ENCODE measurements at places on chromosomes 3 and 15.

DNA sequence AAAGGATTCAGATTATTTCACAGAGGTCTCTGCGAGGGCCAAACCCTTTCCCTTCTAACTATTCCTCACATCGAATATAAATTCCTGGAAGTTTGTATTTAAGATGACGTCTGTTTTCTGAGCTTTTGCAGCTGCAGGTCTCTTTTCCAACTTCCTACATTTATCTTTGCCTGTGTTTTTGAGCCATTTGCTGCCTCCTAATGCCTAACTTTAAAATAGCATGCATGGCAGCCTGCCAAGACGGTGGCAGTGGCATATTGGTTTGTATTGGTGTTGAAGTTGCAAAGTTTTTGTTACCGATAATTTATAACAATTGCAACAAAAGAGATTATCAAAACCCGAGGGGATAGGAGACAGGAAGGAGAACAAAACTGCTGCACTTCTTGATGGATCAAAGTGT, 187.1 kb upstream of the DNAJC19 start:
- peak; percentile 60 for DNase-seq

DNA sequence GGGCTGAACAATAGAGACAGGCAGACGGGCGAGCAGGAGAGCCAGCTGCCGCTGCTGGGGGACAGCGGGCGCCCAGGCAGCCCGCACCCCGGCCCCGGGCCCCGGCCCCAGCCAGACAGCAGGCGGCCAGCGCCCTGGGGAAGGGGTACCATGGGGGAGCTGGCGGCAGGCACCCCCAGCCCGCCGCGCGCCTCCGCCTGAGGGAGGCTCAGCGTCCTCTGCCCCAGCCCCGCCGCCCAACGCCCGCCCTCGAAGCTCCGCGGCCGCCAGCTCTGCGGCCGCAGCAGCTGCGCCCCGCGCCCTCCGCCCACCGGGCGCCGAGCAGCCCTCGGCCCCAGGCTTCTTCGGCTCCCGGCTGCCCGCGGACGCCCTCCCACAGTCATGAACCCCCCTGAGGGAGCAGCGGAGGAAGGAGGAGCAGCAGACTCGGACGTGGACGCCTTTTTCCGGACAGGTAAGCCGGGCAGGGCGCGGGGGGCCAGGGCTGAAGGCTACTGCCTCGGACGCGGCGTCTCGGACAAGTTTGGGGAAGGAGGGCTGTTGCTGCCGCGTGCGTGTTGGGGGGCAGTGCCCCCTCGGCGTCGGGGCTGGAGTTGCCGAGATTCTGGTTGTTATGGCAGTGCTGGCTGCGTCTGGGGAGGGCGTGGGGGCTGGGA, 41.6 kb upstream of the ROPN1 start:
- DNase-seq, result no peak

DNA sequence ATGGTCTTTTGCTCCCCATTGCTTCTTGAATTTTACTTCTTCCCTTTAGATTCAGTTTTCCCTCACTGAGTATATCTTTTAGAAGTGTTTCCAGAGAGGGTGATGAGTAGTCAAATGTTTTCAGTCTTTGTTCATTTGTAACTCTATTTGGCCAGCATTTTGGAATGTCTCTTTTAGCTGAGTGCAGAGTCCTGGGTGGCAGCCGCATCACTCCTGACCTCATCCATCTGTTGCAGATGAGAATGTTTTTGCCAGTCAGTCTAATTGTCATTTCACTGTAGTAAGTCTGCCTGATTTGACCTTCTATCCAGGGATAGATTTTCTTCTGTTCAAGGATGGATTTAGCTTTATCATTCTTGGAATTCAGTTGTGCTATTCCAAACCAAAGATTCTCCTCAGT, 7.3 kb downstream of the SRPRB start:
- no peak for DNase-seq

- no peak for DNase-seq
These were observed 258.2 kb downstream of the ADAMTS17 start for GRCh38 chr15:100083572-100083971.

DNA sequence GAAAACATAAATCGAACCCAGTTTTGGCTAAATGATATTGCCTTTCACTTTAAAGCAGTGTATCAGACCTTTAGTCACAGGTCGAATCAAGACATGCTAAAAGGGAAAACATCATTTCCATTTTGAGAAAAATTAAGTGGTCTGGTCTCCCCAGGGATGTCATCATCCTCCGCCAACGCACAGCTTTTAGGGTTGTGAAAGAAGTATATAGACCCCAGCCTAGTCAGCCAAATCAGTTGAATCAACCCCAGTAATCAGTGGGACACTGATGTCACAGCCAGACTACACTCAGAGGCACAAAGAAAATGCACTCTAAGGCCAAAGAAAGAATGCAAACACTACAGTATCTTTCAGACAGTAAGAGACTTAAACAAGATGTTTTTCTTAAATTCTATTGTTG, 187.4 kb downstream of the ZIC4 start:
- DNase-seq, result no peak

- no peak for DNase-seq
These were observed 130.1 kb downstream of the TAFA4 start for GRCh38 chr3:68802111-68802870.

GRCh38 chr3:72848703-72849081, 447 bp upstream of the SHQ1 start:
- DNase-seq, result peak; percentile 73

- no peak for DNase-seq
These were observed 92.2 kb downstream of the CGNL1 start for GRCh38 chr15:57468486-57468885.

GRCh38 chr3:186663361-186664118, 2.3 kb upstream of the HRG start:
- no peak for DNase-seq

GRCh38 chr3:8596321-8597218, 48.0 kb downstream of the SSUH2 start:
- DNase-seq, result no peak

DNA sequence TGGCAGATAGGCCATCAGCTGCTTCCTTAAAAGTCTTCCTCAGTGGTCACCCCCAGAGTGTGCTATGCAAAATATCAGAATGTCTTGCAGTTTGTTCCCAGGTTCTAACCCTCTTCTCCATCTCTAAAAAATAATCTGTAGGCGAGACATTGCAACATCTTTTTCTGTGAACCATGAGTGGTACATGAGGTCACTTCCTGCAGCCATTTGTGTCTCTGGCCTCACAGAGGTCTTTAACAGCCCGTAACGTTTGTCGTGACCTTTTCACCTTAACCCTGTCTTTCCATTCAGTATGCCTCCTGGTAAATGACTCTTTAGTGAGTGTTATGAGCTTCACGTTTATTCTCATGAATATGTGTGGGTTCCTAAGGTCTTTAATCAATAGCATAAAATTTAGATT, 145.4 kb downstream of the KLHL25 start:
- peak; percentile 25 for DNase-seq

- DNase-seq, result peak; percentile 94
These were observed 18.8 kb downstream of the HEMK1 start for GRCh38 chr3:50587806-50588758.

- no peak for DNase-seq
These were observed 60.2 kb downstream of the ESYT3 start for GRCh38 chr3:138494607-138494929.

DNA sequence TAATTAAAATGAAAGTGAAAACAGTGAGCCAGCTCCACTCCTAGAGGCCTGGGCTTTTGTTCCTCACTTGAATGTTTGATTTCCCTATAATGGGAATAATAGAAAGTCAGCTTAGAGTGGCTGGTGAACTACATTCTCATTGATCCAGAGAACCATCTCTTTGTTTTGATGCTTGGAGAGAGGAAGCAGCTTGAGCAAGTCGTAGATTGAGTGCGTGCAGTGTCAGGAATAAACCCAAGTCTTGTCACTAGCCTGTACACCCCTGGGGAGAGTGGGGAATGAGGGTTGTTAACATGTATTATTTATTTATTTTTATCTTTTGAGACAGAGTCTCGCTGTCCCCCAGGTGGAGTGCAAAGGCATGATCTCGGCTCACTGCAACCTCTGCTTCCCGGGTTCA, 885 bp upstream of the LSG1 start:
- DNase-seq, result no peak

DNA sequence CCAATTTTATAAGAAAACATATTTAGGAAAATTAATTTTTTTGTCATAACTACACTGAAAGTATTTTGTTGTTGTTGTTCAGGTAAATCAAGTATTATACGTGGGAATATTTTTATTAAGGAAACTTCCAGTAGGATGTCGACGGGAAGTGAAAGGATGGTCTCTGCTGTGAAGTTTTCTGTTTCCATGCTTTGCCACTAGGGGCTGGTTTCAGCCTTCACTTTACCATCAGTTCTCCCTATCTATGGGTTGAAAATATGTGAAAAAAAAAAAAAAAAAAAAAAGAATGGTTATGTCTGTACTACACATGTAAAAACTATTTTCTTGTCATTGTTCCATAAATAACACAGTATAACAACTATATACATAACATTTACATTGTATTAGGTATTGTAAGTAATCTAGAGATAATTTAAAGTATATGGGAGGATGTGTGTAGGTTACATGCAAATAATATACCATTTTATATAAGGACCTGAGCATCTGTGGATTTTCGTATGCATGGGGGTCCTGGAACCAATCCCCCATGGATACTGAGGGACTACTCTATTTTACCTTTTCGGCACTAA, 136.7 kb downstream of the SMAD6 start:
- DNase-seq, result no peak

DNA sequence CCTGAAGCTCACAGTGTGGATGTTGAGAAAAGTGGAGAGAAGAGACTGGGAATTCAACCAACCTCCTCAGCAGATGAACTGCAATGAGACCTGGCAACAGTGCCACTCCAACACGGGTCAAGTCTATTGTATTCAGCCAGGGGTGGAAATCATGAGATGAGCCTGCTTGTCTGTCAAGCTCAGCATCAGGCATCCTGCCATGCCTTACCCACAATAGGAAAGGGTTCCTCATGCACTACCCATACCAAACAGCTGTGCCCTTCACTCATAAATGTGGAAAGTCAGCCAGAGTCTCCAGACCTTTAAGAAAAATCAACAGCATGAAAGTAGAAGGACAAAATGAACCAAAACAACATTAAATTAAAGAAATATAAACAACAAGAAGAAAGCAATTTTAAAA, 542.1 kb downstream of the EPHB1 start:
- no peak for DNase-seq

DNA sequence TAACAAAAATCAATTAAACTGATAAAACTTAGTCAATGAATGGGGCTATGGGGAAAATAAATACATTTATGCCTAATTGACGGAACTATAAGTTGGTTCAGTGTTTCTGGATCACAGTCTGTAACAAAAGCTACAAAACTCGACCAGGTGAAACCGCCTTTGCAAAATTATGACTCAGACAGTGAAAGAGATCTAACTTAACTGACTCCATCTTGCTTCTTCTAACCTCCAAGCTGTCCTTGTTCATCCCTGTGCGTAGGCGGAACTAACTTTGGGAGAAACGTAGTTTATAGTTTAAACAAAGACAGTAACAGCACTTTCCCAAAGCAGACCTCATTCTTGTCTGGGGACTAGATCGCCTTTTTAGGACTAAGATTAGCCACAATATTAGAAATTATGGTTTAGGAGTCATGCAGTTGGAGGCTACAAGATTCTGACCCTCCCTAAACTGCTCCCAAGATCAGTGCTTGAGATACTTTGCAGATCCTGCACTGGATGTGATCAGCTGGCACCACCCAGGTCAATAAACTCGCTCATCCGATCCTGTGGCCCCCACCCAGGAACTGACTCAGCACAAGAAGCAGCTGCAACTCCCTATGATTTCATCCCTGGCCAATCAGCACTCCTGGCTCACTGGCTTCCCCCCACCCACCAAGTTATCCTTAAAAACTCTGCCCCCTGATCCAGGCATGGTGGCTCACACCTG, 7.2 kb upstream of the MFGE8 start:
- DNase-seq, result no peak

DNA sequence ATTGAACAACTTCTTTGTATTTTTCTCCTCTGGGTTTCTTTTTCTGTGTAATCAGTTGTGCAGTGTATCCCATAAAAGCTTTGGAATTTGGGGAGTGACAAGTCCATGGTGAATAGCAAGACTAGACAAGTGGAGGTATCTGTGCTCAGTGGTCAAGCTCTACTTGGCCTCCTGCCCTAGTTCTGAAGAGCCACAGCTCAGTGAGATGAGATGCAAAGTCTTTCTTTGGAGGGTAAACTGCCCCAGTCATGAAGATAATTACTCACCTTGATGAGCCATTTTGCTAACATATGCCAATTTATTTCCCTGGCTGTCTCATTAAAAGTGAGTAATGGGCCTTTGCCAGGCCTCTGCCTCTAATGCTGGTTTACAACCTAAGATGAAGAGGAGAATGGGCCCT, 271.2 kb upstream of the TRIM42 start:
- DNase-seq, result no peak

GRCh38 chr3:24017305-24017704, 72.2 kb downstream of the NR1D2 start:
- DNase-seq, result no peak

GRCh38 chr3:152941859-152942258, 106.9 kb downstream of the P2RY1 start:
- no peak for DNase-seq

- DNase-seq, result no peak
These were observed 74.7 kb upstream of the ZNF385D start for GRCh38 chr3:21825684-21826083.

- peak; percentile 5 for DNase-seq
These were observed 28.7 kb upstream of the PLOD2 start for GRCh38 chr3:146189519-146190173.

- DNase-seq, result no peak
These were observed 11.1 kb upstream of the PLAAT1 start for GRCh38 chr3:193229851-193230420.
